ENCODE measurements at places on chromosomes 11 and 22.
A peak's percentile ranks its signal among the peaks of the same experiment; 100 is the strongest.

DNA sequence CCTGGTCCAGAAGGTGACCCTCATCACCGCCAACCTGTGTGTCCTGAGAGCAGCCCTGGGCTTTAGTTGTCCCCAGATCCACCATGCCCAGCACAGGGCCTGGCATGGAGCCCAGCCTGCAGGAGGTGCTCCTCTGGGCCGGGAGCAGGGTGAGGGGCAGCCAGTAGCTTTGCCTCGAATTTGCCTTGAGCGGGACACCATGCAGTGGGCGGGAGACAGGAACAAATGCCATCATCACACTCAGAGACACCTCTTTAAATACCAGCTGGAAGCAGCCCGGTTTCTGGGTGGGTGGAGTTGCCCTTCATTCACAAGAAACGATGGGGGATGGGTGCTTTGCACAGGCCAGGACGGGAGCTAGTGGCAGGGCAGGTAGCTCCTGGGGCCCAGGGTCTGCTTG is 19.3 kb downstream of the FLRT1 start:
- DNase-seq: no peak

DNA sequence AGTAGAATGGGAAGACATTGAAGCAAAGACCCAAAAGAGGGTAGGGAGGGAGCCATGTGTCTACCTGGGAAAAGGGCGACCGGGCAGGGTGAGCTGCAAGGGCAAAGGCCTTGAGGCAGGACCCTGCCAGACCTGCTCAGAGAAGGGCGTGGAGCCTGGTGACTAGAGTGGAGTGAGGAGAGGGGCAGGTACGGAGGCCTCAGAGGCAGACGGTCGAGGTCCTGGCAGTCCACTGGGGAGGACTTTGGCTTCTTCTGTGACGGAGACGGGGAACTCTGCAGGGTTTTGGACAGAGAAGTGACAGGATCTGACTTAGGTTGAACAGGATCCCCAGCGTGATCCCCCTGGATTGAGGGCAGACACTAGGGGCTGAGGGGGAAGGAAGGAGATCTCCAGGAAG is 12.9 kb downstream of the RIBC2 start:
- DNase-seq: no peak

DNA sequence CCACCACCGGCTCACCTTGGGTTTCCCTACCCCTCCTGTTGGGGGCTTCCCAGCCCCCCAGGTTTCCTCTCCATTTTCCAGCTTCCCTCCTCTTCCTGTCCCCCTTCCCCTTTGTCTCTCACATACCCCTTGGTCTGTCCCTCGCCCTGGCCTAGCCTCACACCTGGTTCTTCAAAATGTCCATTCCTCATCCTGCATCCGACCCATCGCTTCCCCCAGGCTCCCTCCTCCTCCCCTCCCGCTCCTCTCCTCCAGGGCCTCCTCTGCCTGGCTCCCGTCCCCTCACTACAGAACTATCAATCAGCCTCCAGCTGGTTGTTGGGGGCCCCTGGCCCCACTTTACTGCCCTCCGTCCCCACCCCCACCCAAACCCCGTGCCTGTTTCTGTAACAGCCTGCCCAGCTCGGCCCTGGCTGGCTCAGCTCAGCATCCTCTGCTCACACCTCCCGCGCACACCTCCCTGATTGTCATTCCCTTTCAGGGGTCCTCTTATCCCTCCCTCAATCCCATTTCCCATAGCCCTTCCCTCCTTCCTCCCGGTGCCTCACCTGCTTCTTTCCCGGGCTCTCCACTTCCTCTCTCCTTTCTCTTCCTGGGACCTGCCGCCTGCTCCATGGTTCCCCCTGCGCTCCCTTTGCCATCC is 1.2 kb downstream of the CNIH2 start:
- DNase-seq: no peak

GRCh38 chr11:131370090-131370751 is at the start of gene NTM:
Gene NTM, plus strand, starts transcription at chr11:131370615.
- DNase-seq: no peak

- no peak for DNase-seq
Measured at GRCh38 chr11:86274999-86275398, 27.0 kb upstream of the HIKESHI start.

GRCh38 chr11:79413268-79413667 is 27.6 kb downstream of the TENM4 start:
- no peak for DNase-seq

DNA sequence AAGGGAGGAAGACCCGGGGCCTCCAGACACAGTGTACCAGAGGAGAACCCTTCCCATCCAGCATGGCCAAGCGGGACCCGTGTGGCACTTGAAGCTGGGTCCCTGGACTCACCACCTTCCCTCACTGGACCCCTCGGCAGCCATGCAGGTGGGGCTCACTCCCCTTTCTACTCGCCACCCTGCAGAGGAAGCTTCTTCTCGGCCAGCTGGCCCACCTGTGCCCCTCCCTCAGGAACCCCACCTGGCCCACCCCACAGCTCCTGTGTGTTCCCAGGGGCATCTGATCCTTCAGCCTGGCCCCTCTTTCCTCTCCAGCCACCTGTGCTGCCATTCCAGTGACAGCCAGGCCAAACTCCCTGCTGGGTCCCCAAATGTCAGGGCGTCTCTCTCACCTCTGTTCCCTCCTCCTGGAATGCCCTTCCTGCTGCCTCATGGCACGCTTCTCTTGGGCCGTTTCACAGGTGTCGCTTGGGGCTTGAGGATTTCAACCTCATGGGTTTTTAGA is 38.0 kb downstream of the IGF2 start:
- no peak for DNase-seq

DNA sequence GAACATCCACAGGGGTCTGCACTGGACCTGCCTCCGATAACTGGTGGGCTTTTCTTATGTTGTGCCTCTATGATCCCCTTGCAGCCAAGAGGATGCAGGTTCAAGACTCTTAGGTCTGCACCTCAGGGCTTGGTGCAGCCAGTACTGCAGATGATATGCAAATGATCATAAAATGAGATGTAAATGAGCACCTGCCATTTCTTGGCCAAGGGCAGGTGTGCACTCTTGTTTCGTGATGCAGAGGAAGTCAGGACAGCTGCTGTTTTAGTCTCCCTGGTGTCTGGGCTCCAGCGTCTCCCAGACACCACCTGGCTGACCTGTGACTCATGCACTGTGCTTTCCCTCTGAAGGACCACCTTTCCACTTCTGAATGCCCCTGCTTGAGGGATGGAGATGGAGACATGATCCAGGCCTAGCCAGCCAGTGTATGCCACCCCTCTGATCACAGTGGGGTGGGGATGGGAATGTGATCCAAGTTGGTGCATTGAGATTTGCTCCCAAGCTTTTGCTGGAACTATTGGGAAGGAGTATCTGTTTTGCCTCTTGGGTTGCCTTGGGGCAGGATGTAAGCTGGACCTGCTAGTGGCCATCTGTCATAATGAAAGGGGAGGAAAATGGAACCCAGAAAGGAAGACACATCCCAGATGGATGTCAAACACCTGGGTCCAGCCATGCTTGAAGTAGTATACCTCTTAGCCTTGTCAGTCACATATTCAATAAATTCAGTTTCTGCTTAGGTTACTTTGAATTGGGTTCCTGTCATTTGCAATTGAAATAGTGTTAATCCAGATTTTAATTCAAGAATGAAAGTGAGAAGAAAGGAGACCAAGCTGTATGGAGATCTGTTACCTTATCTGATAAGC is 3.3 kb upstream of the KCNJ11 start:
- DNase-seq: no peak

DNA sequence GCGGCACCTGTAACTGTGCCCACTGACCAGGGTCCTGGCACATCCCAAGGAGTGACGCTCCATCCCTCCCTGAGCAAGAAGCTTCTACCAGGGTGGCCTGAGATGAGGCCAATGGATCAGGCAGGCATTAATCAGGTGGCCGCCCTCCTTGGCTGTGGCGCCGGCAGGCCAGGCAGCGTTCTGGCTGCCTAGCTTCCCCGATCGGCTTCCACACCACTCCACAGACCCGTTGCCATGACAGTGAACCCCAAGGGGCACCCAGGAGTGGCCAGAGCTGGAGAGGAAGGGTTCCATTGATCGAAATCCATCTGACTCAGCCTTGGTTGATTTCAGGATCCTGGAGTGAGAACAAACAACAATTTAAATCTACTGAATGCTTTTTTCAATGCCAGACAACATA is 20.5 kb downstream of the LRRC55 start:
- DNase-seq: no peak

DNA sequence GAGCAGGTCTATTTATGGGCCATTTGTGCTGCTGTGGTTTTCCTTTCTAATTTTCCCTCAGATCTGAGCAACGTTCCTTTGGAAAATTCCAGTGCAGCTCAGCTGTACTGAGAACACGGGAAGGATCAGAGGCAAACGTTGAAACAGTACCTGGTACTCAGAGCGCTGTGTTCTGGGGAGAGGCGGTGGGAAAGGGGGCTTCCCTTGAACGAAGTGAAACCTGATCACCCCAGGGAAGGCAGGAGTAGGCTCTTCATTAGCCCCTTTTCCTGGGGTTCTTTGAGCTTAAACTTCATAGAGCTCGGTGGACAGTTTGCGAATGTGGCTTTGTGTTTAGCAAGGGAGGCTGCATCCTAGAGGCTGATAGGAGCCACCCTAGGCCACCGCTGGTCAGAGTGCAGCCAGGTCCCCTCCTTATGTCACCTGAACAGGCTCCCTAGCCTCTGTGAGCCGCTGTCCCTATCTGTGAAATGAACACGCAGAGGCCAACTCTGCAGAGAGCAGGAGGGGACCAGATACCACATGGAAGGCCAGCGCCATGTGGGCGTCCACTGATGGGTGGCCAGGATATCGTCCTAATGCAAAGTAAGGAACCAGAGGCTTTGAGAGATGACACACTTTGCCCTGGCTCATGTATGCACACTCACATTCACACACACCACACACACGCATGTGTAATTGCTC is 1464.8 kb downstream of the BRD1 start:
- DNase-seq: no peak

- DNase-seq: no peak
Measured at GRCh38 chr11:35373284-35373933, 45.9 kb downstream of the SLC1A2 start.

DNA sequence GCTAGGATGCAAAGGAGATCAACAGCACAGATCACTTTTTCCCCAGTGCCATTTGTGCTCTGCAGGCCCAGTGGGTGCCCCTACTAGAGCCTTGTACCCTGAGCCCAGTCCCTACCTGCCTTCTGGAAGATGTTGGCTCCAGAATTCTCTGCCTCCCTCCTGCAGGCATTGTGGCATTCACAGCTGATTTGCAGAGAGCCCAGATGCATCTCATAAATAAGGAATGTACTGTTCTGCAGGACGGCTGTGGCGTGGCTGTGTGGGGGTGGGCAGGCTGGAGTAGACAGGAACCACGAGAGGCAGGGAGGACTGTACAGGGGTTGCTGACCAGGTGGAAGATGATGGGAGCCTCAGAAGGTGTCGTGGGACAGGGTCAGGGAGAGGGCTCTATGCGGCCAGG is 11.2 kb upstream of the MIAT start:
- no peak for DNase-seq

GRCh38 chr11:62555464-62556107 is 9.0 kb upstream of the AHNAK start:
- no peak for DNase-seq

- no peak for DNase-seq
Measured at GRCh38 chr11:19342036-19342435, 101.3 kb upstream of the E2F8 start.

DNA sequence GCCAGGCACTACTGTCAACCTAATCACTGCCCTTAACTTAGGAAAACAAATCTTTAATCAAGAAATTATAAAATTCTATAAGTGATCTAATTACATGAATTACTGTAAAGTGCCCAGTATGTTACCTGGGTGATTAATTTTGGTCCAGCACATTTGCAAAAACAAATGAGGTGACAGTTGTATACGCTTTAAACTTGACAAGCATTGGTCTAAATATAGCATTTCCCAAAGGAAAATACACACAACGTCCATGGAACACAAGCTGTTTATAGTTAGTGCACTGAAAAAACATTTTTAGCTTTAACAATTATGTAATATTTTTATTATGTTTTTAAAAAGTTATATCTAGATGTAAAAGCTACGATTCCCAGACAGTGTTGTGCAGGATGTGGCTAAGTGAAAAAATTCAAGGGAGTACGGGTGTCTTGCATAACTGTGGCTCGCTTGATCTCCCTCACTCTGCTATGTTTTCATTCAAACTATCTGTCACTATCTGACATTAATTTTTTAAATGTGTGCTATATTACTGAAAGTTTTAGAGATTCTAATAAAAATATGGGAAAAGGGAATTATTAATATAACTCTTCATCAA is 38.8 kb downstream of the PGR start:
- DNase-seq: no peak

DNA sequence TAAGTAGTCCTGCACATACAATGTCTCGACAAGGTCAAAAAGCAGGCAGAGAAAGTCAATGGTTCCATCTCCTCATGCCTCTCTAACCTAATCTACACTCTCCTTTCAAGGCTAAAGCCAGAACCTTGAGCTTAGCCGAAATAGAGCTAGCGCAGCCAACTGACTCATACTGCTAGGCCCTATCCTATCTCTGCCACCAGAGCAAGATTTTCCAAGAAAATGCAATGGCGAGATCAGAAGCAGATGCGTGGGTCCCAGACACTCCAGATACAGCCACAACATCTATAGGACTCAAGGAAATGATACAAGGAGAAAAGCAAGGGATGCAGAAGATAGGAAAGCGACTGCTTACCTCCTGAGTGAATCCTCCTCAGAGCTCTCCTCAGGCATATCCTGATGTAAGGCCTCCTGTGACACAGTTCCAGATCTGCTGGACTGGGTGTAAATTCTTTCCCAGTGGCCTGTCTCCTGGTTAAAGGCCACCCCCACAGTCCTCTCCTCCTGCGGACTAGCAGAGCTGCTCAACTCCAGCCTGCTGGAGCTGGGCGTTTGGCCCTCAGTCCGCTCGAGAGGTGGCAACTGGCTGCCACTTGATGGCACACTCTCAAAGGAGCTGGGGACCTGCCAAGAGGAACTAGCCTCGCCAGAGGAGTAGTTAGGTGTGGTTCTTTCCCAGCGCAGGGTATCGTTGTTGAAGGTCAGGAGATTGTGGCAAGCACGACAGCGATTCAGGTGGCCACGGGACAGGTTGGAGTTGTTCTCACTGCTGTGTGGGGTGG is 52.0 kb downstream of the AMBRA1 start:
- DNase-seq: peak; percentile 82

- no peak for DNase-seq
Measured at GRCh38 chr11:31620434-31620833, 110.9 kb downstream of the ELP4 start.

DNA sequence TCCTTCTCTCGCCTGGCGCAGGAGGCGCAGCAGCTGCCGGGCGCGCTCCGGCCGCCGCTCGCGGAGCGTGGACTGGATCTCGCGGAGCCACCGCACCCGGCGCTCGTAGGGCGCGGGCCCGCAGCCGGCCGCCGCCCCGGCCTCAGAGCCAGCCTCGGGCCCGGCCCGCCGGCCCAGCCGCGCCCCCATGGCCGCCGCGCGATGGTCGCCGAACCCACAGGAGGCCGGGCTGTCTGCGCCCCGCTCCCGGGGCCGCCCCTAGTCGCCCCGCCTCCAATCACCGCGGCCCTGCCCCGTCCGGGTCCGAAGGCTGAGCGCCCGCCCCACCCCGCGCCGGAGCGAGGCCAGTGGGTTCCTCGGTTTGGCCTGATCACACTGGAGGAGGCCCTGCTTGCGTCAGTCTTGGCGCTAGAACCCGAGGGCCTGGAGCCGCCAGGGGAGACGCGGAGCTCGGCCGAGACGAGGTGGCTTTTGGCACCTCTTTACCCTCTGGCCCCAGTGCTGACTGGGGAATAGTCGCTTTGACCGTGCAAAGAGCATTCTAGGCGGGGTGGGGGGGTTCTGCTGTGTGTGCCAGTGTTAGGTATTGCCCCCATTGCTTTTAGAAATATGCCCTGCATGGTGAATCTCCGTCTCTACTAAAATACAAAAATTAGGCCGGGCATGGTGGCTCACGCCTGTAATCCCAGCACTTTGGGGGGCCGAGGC is at the start of gene LRRC75B:
Gene LRRC75B (minus strand): TSS at position 223 of the 708 bp plus-strand sequence. CDS start 34 bp downstream, at position 189.
- peak; percentile 82 for DNase-seq
